Bronchial epithelial cell (primary cell): ENCODE measurements at places on chromosomes 16 and 17. TPM values are rescaled to one million over a fixed set of nuclear protein-coding genes. Genes with fewer than 3 reads are reported as not detected.

The C17orf107 gene
- 5.5 and 8.3 TPM in 2 replicates for total RNA-seq

The HBQ1 gene
- total RNA-seq, result not detected in 2 replicates

The KRTAP29-1 gene
- total RNA-seq, result not detected in 2 replicates

The HOXB9 gene
- not detected in 2 replicates for total RNA-seq

The GHDC gene
- total RNA-seq, result 5.9 and 6.8 TPM in 2 replicates

The RGS9 gene
- 0.90 and 1.1 TPM in 2 replicates for total RNA-seq

The CHD3 gene
- 41.3 and 98.2 TPM in 2 replicates for total RNA-seq

The DNAH9 gene
- under 0.01 and 0.26 TPM in 2 replicates for total RNA-seq

The CPHXL2 gene
- not detected in 2 replicates for total RNA-seq

The EPN2 gene
- 13.7 and 23.3 TPM in 2 replicates for total RNA-seq

The PYY gene
- total RNA-seq, result 0.26 and 0.79 TPM in 2 replicates

The CDH15 gene
- under 0.01 TPM in 2 replicates for total RNA-seq

The RNF112 gene
- 0.26 and 0.64 TPM in 2 replicates for total RNA-seq
